ENCODE measurements at places on chromosomes 13 and 19.
A peak's percentile ranks its signal among the peaks of the same experiment; 100 is the strongest.

GRCh38 chr19:17846146-17846545 is 1.6 kb downstream of the JAK3 start:
- peak; percentile 21 for DNase-seq

DNA sequence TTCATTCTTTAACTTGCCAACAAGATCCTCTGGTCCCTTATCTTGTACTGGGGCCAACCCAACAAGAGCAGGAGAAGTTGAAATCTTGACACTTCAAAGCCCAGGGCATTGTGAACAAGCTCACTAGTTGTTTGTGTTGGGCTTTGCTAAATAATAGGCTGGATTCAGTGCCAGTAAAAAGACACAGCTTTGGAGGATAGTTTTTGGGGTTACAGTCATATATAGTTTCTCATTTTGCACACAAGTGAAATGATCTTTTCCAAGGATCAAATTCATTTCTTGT is 30.3 kb upstream of the LRCH1 start:
- DNase-seq, result no peak

- DNase-seq, result no peak
These were observed 6.4 kb upstream of the PDE4C start for GRCh38 chr19:18232540-18233223.

- DNase-seq, result no peak
These were observed 39.2 kb downstream of the STK24 start for GRCh38 chr13:98537740-98538139.

DNA sequence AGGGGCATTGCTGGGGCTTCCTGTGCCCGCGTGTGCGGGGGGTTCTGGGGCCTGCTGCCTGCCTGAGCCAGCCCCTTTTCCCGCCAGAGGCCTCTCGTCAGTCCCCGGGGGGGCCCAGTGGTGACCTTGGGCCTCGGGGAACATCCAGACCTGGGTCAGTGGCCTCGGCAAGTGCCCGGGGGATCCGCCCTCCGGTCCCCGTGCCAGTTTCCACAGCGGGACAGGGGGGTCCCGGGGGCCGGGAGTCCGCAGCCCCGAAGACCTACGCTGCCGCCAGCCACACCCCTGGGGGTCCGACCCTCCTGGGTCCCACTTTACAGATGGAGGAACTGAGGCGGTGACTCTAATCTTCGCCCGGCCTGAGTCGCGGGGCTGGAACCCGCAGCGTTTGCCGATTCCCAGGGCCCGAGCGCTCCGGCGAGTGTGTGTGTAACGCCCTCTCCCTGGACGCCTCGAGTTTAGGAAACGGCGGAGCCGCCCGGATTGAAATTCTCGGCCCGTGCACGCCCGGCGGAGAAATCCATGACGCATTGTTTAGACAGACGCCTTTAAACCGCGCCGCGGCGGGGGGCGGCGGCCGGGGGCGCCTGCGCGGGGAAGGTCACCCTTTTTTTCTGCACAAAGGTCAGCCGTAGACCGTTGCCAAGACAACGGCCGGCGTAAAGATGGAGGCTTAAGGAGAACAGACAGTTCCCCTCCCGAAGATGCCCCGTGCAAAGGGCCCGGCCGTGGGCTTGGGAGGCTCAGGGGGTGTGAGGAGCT is 39.3 kb downstream of the EFNA2 start:
- no peak for DNase-seq

- DNase-seq, result no peak
These were observed 67.4 kb upstream of the UBAC2 start for GRCh38 chr13:99133230-99133629.

- no peak for DNase-seq
These were observed 385.8 kb downstream of the KCNRG start for GRCh38 chr13:50401049-50401505.

DNA sequence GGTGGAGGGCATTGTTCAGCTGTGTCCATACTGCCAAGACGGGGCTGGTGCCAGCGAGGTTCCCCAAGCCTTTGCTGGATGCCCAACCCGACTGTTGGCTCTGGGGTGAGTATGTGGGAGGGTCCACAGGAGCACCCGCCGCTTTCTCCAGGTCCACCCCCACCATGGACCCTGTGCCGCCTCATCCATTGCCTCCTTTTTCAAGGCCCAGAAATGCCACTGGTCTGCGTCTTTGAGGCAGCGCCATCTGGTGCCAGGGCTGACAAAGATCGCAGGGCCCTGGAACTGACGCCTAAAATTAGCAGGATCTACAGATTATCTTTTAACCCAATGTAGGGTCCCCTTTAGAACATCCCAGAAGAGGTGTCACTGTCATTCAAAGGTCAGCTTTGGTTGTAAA is 34.6 kb downstream of the NFIX start:
- DNase-seq, result no peak

- DNase-seq, result no peak
These were observed 316.2 kb upstream of the KLHL1 start for GRCh38 chr13:70424428-70424827.

- no peak for DNase-seq
These were observed 29.7 kb upstream of the RGCC start for GRCh38 chr13:41427666-41428065.

DNA sequence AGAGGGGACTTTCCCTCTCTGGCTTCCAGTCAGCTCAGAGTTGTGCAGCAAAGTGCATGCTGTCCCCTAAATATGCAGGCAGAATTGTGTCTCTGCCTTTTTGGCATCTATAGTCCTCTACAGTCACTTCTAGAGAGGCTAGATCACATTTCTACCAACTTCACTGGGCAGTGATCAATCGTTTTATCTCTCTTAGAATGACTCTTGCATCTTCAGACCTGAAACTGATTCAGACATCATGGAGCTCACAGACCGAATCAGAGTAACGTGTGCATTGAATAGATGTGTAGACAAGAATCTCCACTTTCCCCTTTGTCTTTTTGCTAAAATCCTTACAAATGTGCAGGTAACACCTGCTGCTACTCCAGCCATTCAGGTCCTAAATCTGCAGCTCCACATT is 6.2 kb downstream of the ZNF253 start:
- no peak for DNase-seq

DNA sequence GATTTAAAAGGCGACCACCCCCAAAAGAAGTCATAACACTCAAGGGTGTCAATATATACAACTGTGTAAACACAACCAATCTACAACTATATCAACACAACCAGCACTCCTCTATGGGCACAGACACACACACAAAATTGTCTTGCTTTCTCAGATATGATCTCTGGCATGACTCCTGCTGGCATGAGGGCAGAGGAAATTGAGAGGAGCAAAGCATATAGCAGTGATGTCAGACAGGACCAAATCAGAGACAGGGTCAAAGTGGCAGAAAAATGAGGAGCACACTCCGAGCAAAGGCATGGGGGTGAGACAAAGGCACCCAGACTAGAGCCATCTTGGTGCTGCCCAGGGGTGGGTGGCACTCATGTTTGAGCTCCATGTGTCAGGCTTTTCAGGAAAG is 9.6 kb downstream of the IRGQ start:
- DNase-seq, result no peak

- no peak for DNase-seq
These were observed 1420.8 kb upstream of the SLC10A2 start for GRCh38 chr13:104487006-104487405.

DNA sequence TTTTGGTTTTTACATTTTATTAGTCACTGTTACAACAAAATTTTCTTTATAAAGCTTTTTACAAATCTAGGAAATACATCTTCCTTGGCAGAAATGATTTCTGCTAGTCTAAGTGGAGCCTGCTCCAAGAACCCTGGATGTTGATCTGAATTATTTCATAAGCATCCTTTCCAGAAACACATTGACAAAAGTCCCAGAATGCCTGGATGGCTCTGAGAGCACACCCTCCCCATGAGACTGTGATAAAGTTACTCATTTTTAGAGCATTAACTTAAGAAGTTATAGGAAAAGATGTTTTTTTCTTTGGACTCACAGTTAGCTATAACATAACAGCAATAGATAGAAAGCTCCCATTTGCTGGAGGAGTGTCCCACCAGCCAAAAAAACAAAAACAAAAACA is 559.6 kb upstream of the SPRY2 start:
- DNase-seq, result no peak

GRCh38 chr13:98220271-98220791 is 43.3 kb upstream of the RNF113B start:
- DNase-seq, result no peak

- DNase-seq, result no peak
These were observed 280.5 kb upstream of the TSHZ3 start for GRCh38 chr19:31629579-31630363.

GRCh38 chr19:8357007-8357521 is 6.9 kb upstream of the ANGPTL4 start:
- DNase-seq, result no peak
